ENCODE measurements at places on chromosomes 4 and X.
A peak's percentile ranks its signal among the peaks of the same experiment; 100 is the strongest.

DNA sequence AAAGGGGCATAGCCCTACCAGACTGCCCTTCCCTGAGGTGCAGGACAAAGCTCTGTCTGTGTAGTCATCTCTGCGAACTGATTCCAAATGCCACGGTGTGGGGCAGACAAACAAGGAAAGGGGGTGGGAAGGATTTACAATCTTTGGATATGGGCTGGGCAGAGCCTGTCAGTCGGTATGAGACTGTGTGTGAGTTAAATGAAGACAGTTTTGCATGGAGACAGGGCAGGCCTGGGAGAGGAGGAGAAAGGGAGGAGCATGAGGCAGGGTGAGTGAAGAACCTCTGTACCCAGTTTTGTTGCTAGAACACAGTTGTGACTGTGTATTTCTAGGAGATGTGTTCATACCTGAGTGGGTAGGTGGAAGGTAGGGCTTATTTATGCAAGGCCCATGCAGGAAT, 59.4 kb upstream of the MSN start:
- no peak for DNase-seq

DNA sequence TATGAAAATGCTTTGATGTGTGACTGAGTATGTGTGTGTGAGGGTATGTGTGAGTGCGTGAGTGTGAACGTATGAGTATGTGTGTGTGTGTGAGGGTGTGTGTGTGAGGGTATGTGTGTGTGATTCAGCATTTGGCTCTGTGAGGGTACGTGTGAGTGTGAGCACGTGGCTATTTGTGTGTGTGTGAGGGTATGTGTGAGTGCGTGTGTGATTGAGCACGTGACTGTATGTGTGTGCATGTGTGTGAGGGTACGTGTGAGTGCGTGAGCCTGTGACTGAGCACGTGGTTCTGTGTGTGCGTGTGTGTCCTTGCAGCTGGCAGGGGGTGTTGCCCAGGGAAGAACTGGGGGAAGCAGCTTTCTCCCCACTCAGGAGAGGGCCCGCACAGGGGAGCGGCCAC, 16.1 kb upstream of the PPP2R3B start:
- no peak for DNase-seq

DNA sequence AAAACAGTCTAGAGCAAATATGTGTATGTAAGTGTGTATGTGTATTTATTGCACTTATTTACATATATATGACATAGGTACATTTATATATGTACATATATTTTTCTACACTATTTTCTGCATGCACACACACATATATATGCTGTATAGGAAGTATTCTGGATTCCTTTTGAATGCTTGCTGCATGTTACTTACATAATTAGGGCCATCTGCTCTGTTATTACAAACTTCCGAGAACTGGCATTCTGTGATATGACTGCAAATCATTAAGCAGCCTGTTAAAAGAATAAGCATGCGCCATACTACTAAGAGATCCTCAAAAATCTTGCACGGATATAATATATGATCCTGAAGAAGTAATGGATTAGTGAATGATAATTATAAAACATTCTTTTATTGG, 1157.6 kb upstream of the TENM3 start:
- DNase-seq: no peak

GRCh38 chr4:173367285-173367684, 3.5 kb upstream of the SAP30 start:
- peak; percentile 7 for DNase-seq

GRCh38 chrX:44042116-44042515, 68.9 kb upstream of the NDP start:
- DNase-seq: no peak

DNA sequence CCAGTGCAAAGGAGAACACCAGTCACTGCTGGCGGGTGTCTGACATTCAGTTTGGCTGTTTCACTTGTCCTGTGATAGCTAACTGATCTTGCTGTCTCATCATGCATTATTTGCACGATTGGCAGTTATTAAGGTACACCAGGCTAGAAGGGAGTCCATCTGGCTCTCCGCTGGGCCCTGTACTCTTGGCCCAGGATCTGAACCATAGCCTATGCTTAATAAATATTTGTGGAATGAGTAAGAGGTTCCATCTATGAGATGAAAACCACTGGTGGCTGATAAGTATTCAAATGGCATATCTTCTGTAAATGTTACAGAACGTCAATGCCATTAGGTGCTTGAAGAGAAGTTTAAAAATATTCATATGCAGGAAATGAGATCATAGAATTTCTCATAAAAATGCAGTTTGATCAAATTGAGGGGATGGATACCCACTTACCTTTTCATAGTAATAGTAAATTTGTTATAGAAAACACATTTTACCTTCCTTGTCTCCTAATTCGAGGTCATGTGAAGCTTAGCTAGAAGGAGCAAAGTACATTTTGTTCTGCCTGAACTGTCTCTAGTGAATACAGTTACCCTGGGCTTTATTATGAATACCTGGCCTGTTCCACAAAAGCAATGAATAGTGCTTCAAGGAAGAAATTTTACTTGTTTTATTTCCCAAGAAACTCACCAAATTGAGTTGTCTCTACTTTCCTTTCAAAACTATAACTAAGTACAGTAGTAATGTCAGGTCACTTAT, 213.5 kb downstream of the CBR4 start:
- DNase-seq: peak; percentile 85

DNA sequence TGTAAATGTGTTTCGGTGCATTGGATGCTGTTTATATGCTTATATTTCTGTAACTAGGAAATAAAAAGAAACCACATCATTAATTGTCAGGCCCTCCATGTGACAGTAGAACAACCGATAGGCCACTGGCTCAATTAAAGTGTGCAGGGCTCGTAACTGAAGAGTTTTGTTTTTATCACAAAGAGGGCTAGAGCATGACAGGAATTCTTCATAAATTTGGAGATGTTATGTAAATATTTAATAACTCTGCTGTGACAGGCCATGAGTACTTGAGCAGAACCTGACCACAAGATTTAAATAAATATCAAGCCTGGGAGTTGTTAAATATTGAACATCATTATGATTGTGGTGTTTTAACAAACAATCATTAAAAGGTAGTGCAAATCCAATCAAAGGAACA, 55.9 kb downstream of the MID1 start:
- no peak for DNase-seq

- peak; percentile 72 for DNase-seq
Observed at GRCh38 chr4:94551643-94552564, 100.2 kb downstream of the PDLIM5 start.

- no peak for DNase-seq
Observed at GRCh38 chr4:104868958-104869357, 277.7 kb upstream of the TET2 start.

GRCh38 chr4:39505581-39505980, 21.7 kb downstream of the UGDH start:
- no peak for DNase-seq

- DNase-seq: no peak
Observed at GRCh38 chrX:155673338-155673737, 60.6 kb upstream of the TMLHE start.

- no peak for DNase-seq
Observed at GRCh38 chr4:10684631-10685030, at the start of gene CLNK. Gene CLNK, minus strand, starts transcription at chr4:10684768. Its CDS starts 16,899 bp downstream, at chr4:10667869.

- peak; percentile 44 for DNase-seq
Observed at GRCh38 chr4:185096032-185096653, 46.9 kb upstream of the SLC25A4 start.

DNA sequence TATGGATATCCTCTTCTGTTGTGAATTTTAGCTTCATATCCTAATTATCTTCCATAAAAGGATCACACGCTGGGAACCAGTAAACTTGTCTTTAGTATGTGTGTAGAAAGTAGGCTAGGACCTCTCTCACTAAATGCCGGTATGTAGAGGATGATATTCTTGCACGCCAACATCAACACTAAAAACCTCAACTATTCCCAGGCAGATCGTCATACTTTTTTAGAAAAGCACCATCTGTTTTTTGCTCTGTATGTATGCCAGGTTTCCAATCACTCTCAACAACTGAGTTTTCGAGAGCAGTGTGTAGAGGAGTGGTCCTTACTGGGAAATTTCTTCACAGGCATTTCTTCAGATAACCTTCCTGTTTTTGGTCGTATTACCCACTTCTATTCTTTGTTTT, 283.6 kb downstream of the GALNTL6 start:
- peak; percentile 6 for DNase-seq

DNA sequence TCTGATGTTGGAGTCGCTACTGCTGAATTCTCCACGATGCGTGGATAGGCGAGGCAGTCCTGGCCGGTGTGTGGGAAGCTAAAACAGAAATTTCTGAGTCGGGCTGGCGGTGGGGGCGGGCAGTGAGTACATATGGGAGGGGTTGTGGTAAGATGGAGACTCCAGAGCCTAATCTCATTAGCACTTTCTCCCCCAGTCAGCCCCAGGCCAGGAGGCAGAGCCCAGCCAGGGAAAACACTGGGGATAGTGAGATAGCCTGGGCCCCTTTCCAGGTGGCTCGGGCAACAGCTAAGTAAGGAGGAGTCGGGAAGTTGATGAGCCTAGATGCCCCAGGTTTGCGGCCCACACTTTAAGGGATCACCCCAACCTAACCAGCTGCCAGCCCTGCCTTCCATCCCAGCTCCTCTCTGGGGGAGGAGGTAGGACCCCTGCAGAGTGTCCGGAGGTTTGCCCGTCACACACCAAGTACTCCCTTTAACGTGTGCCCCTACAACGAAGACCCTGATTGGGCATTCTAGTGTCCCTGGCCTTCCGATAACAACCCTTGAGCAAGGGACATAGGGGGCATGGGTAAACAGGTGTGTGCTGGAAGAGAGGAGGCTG, 2.4 kb upstream of the LOC101059915 start:
- no peak for DNase-seq

DNA sequence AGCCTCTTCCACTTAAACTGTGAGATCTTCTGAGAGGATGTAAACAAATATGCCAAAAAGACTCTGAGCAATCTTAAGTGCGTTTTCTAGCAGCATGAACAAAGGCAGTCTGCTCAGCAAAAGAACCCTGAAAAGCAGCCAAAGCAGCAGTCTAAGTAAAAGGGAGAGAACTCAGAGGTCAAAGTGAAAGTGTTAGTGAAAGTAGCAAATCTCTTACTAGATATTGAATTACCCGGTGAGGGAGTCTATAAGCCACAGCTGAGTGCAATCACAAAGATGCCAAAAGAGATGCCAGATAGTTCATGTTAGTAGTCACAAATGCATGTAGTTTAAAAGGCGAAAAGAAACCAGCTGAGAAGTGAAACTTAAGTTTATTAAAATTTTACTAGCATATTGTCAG, 7.9 kb upstream of the GNRHR start:
- DNase-seq: peak; percentile 34

GRCh38 chrX:44282753-44283152, 60.7 kb downstream of the EFHC2 start:
- DNase-seq: no peak

DNA sequence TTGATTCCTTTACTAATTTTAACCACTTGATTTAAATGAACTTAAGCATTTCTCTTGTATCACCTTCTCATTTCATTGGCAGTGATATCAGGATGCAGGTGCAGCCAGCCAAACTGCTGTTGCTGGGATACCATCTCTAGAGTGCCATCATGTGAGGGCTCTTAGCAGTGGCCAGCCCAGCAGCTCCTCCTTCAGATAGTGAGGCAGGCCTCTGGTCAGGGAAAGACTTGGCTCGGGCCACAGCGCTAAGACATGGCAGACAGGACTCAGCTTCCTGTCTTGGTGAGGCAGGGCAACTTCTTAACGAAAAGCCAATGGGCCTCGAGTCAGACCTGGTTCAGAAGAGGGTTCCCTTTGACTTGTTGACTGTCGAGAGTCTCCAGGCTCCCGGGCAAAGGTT, 50.0 kb downstream of the NOP14 start:
- no peak for DNase-seq
